ENCODE measurements at places on chromosomes 6 and 20.

GRCh38 chr20:39789411-39789810 lies 827.3 kb downstream of the DHX35 start:
- DNase-seq, result no peak

DNA sequence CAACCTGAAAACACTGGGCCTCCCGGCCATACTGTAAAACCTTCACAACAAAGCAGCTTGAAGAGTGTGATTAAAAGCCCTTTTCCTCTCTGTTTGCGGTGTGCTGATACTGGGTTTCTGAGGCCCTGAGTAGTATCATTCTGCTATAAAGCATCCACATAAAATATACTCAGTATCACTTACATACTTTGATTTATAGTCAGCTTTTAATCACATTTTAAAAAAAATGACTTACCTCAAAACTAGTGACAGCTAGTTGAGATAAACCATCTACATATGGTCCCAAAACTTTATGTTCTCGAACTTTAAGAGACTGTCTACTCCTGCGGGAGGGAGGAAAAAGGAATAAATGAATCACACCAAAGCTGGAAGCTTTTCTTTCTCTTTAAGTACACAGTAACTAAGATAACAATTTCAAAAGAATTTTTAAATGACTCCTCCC lies 135.7 kb downstream of the KIF13A start:
- DNase-seq, result no peak

GRCh38 chr6:74041420-74041819 lies 345.4 kb downstream of the CD109 start:
- DNase-seq, result no peak

- DNase-seq, result no peak
These were observed 495.2 kb upstream of the FLRT3 start for GRCh38 chr20:14832630-14833029.

DNA sequence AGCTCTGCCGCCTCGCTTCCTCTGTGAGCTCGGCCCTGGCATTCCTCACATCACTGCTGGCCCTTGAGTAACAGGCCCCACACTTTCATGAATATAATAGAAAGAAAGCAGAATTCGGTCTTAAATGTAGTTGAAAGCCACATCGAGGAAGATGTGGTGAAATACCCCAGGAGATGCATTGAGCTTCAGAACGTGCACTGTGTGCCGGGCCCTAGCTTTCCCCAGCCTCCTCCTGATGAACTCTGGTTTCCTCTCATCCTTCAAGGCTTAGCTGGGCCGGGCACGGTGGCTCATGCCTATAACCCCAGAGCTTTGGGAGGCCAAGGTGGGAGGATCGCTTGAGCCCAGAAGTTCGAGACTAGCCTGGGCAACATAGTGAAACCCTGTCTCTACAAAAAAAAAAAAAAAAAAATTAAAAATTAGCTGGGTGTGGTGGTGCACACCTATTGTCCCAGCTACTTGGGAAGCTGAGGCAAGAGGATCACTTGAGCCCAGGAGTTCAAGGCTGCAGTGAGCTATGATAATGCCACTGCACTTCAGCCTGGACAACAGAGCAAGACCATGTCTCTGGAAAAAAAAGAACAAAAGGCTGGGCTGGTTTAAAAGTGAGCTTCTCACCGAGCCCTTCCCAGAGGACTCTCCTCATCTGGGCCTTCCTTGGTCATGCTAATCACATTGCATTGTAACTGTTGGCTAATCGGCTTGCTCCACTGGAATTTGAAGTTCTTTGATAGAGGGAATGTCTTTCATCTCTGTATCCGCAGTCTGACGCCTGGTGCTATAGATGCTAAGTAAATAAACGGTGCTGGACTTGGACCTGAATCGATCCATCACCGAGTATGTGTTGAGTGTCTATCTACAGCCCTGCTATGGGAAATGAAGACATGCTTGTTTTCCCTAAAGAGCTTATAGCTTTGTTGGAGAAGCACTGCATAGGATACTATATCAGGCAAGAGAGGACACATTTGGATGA lies 43.8 kb upstream of the FOXQ1 start:
- no peak for DNase-seq

- no peak for DNase-seq
These were observed 208.0 kb downstream of the GMDS start for GRCh38 chr6:2037237-2037926.

- DNase-seq, result no peak
These were observed 8.4 kb downstream of the KHDC1L start for GRCh38 chr6:73216859-73217258.

GRCh38 chr20:16661756-16662155 lies 68.1 kb upstream of the SNRPB2 start:
- DNase-seq, result peak; percentile 52

DNA sequence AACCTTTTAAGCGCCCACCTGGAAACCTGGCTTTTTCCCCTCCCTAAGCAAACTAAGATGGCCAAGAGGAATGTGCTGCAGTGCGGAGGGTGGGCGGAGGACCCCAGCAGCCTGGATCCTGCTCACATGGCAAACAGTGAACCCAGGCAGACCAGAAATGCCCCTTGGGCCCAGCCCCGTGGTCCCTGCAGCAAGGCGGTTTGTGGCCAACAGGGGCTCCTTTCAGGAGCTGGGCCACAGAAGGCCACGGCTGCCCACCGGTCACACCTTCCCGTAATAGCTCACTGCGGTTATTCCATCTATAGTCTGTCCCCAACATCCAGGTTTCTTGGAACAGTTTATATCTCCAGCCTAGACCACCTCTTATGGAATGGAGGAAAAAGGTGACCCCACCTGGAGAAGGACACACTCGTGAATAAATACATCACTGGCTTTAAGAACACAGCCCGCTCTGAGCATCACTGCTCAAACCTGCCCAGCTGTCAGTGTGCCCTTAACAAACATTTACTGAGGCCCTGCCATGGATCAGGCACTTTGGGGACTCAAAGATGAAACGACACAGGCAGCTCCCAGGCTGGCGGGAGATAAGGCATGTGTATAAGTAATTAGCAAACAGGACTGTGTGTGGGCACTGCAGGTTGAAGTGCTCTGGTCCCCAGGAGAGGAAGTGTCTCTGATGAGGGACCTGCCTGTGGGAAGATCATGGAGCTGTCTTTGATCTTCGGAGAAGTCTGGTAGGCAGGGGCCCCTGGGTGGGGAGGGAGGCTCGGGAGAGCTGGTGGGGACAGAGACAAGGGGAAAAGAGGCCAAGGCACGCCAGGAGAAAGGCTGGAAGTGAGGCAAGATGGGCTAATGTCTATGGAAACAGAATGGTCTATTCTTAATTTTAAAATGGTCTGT lies 3.2 kb upstream of the TUBB1 start:
- no peak for DNase-seq

- no peak for DNase-seq
These were observed 390.5 kb upstream of the HSF2 start for GRCh38 chr6:122009000-122009350.

GRCh38 chr6:145247692-145248419 lies 487.5 kb downstream of the EPM2A start:
- no peak for DNase-seq

- DNase-seq, result no peak
These were observed 11.8 kb upstream of the GSTA1 start for GRCh38 chr6:52815167-52816092.

Data from amygdala (tissue), 56 donors.